Neuronal stem cell (in vitro differentiated cells): ENCODE measurements at places on chromosomes 13 and 19.

GRCh38 chr13:110453797-110454196 lies 107.7 kb downstream of the RAB20 start:
- DNase-seq: no peak

DNA sequence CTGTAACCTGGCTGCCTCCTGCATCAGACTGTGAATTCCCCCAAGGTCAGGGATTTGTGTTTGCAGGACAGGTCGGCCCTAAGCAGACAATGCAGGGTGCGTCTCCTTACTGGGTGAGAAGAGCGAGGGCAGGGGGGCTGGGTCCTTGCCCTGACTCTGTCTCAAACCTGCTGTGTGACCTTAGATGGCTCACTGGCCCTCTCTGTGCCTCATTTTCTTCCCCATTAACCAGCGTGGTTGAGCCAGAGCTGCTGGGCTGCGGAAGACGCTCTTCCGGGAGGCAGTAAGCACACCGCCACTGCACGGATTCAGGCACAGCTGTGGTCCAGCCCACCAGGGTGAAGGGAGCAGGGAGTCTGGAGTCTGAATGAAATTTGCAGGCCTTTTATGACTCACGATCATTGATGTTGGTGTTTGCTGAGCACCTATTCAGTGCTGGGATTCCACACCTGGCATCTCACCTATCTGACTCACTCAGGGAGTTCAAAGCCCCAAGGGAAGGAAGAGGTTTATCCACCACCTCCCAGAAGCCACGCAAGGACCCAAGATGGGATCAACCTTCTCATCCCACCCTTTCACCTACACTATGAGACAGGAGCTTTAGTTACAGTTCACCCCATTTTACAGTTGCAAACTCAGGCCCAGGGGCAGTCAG lies 2.5 kb downstream of the AKT1S1 start:
- no peak for DNase-seq

DNA sequence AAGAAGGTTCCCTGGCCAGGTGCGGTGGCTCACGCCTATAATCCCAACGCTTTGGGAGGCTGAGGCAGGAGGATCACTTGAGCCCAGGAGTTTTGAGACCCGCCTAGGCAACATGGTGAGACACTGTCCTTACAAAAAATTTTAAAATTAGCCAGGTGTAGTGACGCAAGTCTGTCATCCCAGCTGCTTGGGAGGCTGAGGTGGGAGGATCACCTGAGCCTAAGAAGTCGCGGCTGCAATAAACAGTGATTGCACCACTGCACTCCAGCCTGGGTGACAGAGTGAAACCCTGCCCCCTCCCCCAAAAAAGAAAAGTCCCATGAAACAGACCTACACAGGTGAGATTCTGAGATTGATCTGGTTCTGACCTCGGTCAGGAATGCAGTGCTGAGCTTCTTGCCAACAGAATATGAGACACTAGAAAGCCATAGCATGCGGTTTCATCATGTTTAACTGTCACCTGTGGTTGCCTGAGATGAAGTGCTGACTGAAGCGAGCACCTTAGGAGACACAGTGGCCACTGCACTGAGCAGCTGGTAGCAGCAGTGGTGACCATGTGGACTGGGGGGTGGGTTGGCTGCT lies 2.0 kb upstream of the A1BG start:
- DNase-seq: no peak

GRCh38 chr19:39423258-39424086 lies 11.0 kb downstream of the PLEKHG2 start:
- DNase-seq: no peak

- DNase-seq: no peak
Measured at GRCh38 chr13:67091603-67092002, 138.5 kb downstream of the PCDH9 start.

DNA sequence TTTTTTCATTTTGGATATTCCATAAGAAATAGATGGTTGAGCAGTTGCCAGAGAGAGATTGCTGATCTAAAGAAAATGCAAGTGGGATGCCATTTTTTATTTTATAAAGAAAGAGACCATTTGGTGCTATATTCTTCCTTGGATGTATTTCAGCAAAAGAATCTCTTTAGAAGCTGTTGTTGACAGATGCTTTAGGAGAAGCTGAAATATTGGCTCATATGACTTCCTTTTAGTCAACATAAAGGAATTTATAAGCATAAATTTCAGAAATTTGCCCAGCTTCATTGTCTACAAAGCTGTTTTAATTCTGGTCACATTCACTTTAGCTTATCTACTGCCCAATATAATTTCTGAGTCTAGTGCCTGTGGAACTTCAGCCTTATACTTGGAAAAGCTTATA lies 36.9 kb downstream of the POLR1D start:
- DNase-seq: no peak

GRCh38 chr13:90706631-90707030 lies 640.9 kb upstream of the MIR17HG start:
- DNase-seq: no peak

DNA sequence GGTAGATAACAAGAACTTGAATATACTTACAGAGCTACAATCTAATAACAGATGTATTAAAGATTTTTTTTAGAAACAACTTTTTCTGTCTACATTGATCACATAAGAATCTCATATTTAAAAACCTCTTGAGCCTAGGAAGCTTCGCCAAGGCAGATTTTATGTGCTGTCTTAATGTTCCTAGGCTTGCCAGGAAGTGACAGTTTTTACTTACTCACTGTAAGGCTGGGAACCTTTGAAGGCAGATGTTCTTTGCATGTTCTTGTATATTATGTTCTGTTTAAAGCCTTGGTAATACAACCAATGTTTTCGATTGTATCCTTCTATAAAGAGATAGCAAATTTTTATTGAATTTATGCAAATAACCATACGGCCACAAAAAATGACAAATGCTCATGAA lies 492.7 kb downstream of the GPC5 start:
- no peak for DNase-seq

- no peak for DNase-seq
Measured at GRCh38 chr13:106565127-106565775, 2.7 kb downstream of the ARGLU1 start.

DNA sequence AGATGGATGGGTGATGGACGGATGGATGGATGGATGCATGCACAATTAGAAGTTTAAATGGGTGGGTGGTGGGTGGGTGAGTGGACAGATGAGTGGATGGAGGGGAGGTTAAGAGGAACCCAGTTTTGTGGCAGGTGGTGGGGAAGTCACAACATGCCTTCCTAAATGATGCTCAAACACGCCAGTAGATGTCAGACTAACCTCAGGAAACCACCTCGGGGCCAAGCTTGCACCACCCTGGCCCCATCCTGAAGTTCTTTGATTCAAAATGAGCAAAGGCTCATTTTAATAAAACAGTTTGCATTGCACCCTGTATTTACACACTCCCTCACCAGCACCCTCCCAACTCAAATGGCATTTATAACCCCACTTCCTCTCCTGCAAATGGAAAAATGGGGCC lies 91.4 kb upstream of the CACNA1A start:
- peak; percentile 62 for DNase-seq

GRCh38 chr13:102680842-102681740 lies 13.8 kb downstream of the METTL21C start:
- DNase-seq: no peak

DNA sequence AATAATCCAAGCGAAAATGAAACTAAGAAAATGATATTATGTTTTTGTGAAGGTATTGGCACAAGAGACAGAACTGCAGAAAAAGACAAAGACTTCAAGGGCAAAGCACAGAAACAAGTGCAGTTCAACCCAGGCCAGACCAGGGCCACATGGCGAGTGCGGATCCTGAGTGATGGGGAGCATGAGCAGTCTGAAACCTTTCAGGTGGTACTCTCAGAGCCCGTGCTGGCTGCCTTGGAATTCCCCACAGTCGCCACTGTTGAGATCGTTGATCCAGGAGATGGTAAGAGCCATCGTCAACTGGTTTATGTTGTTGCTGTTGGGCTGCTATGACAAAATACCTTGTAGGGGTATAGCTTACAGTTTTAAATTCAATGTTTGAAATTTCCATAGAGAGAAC lies 82.6 kb downstream of the FREM2 start:
- no peak for DNase-seq

- no peak for DNase-seq
Measured at GRCh38 chr13:43196750-43197370, 173.5 kb downstream of the DNAJC15 start.

DNA sequence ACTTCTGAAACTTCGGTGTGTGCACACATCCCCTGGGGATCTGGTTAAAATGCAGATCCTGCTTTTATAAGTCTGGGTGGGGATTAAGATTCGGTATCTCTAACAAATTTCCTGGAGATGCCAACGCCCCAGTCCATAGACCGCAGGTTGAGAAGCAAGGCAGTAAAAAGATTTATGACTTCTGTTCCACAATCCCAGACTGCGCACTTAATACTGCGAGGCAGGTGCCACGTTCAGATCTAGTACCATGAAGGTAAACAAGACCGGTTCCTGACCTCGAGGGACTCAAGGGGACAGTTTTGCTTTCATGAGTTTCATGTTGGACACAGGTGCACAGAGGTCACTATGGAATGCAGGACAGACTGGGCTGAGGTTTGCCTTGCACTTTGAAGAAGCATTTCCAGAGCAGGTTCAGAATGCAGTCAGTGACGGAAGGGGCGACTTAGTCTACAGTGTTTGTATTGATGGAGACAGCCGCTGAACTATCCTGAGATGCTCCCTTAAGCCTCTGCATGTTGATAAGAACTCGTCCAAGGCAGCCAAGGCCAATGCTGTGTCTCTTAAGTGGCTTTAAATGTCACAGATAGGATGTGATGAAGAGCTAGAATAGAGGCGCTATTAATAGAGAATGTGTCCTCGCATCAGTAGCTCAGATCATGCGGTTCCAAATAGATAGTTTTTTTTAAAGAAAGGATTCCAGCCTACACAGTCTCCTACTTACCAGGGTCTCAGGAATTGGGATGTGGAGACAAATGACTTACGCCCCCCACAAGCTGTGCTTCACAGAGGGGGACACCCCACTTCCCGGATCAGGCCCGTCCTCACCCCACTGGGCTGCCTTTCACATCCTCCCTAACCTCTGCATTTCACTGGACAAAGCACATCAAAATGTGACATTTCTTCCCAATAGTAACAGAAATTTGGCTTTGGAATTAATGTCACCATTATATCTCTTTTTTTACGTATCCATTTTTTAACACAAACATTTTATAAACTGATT lies 97.1 kb upstream of the IRS2 start:
- DNase-seq: no peak

GRCh38 chr13:43057653-43058317 lies 34.4 kb downstream of the DNAJC15 start:
- DNase-seq: no peak
